ENCODE measurements at places on chromosomes 11 and 22.

DNA sequence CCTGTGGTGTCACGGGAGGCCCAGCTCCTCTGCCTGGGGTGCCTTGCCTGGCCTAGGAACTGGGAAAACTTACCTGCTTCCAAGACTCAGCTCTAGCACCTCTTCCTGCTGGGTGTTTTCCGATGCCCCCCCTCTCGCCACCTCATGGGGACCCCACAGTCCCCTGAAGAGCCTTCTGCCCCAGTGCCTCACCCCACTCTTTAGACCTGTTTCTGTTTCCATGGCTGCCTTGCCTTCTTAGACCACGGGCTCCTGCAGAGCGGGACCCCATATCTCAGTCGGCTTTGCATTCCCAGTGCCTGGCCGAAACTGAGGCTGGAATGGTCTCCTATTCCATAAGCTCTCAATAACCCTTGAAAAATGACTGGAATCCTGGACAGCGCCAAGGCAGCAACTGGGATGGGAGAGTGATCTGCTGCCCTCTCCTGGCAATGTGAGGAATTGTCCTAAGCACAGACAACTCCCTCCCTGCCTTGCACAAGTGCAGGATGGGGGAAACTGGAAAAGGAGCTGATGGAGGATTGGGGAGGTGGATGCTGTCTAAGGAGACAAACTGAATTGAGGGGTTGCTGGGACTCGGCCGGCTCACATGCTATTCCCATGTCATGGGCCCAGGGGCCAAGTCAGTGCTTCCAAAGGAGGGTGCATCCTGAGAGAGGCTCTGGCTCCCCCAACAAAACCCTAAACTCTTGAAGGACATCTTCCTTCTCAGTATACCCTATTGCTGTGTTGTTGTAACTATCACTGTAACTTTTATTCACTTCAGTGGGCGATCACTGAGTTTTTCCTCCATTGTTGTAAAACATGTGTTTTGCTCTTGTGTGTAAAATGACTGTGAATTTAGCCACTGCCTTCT, 26.6 kb upstream of the IL17RA start:
- DNase-seq: no peak

DNA sequence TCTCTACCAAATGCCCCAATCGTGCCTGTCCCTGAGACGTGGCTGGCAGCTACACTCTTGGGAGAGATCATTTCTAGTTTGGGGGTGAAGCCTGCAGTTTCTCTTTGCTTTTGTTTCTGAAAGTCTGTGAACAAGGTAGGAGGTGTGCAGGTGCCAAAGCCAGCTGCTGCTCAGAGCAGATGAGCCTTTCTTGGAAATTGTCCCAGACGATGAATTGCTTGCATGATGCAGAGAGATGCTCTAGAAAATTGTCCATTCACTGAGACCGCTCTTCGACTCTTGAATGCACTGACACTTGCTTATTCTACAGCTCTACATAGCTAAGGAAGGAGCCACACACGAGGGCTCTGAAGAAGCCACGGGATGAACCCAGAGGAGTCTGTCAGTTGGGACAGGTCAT, 225.6 kb upstream of the E2F8 start:
- DNase-seq: no peak

DNA sequence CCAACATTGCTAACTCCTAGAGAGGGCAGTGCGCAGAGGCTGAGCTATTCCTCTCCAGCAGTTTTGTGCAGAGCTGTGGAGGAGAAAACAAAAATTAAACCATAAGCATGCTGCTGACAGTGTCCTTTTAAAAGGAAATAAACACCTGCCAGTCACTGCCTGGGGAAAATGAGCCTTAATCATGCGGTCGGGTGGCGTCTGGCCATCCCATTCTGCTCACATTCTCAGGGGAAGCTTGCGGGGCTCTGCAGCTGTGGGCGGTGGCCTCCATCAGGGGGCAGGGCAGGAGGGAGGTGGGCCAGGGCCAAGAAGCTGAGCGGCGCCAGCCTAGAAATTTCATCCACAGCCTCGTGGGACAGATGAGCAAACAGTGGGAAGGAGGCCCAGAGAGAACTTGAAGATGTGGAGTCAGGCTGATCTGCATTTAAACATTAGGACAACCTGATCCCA, 71.0 kb upstream of the TP53I11 start:
- DNase-seq: no peak

- DNase-seq: no peak
Measured at GRCh38 chr22:42389143-42389542, 43.1 kb downstream of the NFAM1 start.

- DNase-seq: no peak
Measured at GRCh38 chr22:43889201-43889859, 2.5 kb downstream of the PNPLA5 start.

DNA sequence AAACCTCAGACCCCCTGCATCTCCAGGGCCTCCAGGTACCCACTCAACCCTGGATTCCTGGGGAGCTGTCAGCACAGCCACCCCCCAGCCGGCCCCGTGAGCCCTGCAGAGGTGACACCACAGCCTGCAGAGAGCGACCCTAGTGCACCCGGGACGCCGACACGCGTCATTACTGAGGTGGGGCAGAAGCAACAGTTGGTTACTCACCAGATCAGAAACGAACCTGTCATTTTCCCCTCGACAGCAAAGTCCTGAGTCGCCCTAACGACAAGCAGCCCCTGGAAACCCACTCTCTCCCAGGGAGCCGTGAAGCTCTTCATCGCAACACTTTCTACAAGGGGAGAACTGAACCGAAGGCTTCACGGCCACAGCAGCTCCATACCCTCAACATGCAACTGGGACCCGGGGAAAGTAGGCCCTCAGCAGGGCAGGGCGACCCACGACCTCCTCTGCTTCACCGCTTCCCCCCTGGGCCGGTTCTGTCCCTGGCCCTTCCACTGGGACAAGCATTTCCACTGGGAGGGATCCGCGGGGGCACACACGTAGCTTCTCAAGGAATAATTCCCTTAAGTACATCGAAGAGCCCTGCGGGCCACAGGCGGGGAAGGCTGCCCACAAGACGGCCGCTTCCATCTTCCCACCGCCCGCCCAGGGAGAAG, 1.6 kb downstream of the BRD1 start:
- peak; percentile 46 for DNase-seq

DNA sequence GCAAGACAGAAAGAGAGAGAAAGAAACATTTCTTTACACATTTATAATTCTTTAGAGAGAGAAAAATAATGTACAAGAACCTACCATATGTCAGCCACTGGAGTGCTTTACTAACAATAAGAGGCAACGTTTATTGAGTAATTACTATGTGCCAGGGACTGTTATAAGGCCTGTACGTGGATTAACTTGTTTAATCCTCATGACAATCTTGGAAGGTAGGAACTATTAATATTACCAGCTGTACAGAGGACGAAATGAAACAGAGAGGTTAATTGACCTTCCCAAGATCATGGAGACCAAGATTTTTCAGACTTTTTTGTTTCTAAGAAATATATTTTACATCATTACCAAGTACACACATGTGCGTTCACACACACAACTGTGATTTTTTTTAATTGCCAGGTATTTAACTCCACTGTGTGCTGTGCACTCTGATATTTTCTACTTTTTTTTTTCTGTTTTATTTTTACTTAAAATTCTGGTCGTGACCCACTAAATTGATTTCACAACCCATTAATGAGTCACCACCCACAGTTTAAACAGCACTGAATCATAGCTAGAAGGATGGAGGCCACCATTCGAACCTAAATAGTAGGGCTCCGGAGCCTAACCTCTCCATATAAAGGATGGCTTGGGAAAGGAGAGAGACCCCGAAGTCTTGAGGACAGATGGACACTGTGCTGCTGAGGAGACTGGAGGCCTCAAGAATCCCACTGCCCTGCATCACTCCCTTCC, 21.4 kb downstream of the CREB3L1 start:
- no peak for DNase-seq

GRCh38 chr11:14376920-14377319, 17.9 kb upstream of the RRAS2 start:
- DNase-seq: no peak

- no peak for DNase-seq
Measured at GRCh38 chr11:116890193-116890592, 52.8 kb upstream of the APOA1 start.

DNA sequence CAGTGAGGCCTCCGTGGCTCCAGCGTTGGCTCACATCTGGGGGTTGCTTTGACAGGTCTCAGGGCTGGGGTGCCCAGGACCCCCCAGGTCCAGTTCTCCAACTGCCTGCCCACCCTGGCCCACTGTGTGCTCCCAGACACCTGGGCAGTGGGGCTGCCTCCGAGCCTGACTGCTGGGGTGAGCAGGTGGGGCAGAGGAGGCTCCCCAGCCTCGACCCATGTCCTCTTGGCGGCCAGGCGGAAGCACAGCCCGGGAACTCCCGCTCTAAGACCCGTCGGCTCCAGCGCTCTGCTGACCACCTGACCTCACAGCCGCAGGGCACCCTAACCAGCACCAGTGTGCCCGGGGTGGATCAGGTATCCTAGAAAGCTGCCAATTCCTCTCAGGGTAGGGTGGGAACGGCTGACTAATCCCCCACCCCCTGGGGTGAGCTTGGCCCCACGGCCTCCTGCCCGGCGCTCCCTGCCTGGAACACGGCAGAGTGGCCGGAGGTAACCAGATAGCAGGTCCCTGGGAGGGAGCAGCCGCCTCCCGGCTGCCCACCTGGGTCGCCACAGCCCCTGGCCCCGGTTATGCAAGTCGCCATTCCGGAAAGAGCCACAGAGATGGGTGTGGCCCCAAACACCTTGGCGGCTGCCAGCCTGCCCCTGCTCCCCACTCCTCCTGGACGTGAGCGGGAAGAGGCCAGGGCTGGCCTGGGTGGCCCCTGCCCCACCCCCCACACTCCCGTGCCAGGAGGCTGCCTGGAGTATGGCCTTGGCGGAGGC, 19.2 kb upstream of the MUC5B start:
- no peak for DNase-seq

DNA sequence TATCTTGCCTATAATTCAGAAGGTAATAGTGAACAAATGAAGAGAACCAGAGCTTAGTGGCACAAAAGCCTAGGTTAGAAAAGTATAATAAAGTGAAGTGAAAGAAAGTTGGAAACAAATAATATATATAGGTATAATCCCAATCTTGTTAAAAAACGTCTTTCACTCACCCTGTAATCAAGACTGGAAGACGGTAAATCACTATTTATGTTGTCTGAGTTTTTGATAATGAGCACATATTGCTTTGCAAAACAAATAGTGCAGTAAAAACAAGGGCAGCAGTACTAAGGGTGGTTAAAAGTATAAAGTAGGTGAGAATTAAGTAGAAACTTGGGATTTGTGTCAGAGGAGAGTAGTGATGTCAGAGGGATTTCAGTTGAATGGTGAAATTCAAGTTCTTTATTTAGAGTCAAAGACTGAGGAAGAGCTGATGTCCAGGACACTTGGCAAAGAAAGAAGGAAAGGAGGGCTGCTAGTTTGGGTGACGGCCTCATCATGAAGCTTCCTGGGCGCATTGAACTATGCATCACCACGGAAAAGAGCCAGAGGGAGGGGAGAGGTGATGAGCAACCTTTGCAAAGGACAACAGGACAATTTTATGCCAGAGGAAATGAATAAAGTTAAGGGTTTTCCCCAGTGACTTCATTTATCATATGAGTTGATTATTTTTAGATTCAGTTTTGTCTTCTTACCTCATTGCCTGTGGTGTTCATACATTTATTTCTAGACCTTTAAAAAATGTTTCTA, 11.4 kb downstream of the NCAM1 start:
- no peak for DNase-seq

DNA sequence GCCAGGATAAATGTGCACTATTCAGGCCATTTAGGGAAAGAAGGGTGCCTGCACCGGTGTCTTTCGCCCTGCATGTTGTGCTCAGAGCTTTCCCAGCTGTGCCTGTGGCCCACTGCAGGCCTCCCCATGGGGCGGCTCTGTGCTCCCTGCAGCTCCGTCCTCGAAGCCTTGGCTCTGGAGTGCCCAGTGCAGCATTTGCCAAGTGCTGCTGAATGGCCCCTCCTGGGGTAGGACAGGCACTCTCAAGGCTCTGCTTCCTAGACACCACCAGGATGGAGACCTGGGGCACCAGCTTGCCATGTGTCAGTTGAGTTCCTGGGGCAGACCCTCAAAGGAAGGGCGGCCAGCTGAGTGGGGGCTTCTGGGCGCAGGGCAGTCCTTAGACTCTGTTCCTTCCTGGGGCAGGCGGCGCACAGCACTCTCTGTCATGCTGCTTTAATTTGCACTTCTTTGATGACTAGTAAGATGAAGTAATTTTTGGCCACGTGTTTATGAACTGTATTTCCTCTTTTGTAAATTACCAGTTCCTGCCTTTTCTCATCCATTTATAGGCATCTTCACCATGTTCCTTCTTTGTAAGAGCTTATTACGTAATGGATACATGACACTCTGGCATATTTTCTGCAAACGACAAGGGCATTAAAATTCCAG, 32.1 kb upstream of the GNB1L start:
- DNase-seq: no peak

- no peak for DNase-seq
Measured at GRCh38 chr11:20616920-20617319, 17.5 kb downstream of the SLC6A5 start.

- DNase-seq: no peak
Measured at GRCh38 chr22:28903080-28903479, 19.7 kb downstream of the ZNRF3 start.

DNA sequence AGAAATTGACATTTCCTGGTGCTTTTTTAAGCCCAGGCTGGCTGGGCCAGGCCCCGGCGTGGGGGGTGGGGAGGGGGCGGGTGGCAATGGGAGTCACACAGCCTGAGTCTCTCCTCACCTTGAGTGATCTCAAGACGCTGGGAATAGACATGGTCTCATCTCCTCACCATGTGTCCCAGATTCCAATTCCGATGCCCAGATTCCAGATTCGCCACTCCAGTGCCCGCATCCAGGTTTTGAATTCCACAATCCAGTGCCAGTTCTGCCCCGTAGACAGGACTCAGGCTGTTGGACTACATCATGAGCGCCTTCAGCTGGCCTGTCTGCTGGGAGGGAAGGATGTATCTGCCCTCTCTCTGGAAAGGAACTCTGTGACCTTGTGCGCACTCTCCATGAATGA, 19.1 kb downstream of the KCNC1 start:
- DNase-seq: no peak

DNA sequence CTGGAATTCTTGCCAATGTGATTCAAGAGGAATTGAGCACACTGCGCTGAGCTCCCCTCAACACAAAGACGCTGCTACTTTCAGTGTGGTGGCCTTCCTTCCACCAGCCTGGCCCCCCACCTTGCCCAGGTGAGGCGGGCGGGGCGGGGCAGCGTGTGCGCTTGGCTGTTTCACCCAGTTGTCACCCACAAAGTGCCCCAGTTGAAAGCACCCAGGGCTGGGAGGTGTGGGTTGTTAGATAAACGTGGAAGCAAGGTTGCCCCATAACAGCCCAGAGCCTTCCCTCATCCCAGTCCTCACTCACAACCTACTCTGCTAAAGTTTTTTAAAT, 43.1 kb downstream of the CACNG2 start:
- no peak for DNase-seq
